ENCODE measurements at places on chromosomes 4 and X. TPM values are rescaled to one million over a fixed set of nuclear protein-coding genes. Genes with fewer than 3 reads are reported as not detected.

DNA sequence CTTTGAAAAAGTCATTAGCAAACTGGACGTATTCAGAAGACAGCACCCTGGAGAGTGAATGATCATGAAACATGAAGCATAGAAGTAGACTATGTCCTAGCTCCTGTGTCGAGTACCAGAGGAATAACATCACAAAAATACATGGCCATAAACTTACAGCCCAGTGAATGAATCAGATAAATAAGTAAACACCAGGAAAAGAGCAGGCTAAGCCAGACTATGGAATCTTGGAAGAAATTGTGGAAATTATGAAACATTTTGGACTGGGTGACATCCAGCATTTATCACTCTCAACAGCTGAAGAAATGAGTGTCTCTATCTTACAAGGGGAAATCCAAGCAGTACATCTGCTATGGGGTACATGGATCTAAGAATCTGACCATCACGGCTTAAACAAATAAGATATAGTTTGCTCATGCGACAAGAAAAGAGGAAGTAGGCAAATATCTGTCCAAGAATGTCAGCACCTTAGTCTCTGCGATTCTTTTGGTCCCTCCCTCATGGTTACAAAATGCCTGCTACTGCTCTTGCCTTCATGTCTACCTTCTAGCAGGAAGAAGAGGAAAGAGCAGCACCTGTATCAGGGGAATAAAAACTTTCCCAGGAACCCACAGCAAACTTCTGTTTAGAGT is 481.5 kb downstream of the BCOR start:
- DNase-seq: no peak

DNA sequence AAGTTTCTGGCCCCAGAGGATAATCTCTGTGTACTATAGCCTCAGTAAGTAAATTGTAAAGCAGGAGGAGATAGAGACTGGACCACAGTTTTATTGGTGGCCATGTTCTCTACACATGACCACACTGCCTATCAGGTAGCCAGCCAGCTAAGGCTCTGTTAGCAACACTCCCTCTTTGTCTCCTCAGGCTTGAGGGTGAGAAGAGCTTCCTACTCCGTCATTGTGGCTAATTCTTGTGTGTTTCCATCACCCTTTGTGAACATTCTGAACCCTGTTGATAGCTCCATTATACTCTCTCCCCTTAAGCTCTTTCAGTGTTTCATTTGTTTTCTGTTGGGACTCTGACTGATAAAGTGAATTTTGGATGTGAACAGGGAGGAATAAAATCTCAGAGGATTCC is 233.4 kb downstream of the CFAP299 start:
- DNase-seq: no peak

GRCh38 chr4:174058846-174059245 is 224.6 kb downstream of the FBXO8 start:
- DNase-seq: peak; percentile 20

GRCh38 chrX:145910017-145910416 is 92.4 kb downstream of the SLITRK2 start:
- no peak for DNase-seq

- DNase-seq: no peak
These were observed 126.5 kb downstream of the SLIT2 start for GRCh38 chr4:20378181-20378580.

The GPRASP1 gene
- polyA plus RNA-seq: 0.45 TPM

DNA sequence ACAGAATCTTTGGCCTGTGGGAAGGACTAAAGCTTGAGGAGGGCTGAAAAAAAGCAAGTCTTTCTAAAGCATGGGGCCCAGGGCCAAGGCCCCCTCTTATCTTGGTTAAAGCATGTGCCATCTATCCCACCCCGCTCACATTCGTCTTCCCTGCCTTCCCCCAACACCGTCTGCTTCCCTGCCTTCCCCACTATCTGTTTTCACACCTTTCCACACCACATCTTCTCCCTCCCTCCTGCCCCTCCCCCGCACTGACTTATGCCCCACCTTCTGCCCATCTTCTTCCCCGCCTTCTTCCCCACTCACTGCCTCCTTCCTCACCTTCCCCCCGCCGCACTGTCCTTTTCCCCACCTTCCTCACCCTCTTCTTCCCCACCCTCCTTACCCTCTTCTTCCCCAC is 890 bp upstream of the NAP1L5 start:
- DNase-seq: no peak

DNA sequence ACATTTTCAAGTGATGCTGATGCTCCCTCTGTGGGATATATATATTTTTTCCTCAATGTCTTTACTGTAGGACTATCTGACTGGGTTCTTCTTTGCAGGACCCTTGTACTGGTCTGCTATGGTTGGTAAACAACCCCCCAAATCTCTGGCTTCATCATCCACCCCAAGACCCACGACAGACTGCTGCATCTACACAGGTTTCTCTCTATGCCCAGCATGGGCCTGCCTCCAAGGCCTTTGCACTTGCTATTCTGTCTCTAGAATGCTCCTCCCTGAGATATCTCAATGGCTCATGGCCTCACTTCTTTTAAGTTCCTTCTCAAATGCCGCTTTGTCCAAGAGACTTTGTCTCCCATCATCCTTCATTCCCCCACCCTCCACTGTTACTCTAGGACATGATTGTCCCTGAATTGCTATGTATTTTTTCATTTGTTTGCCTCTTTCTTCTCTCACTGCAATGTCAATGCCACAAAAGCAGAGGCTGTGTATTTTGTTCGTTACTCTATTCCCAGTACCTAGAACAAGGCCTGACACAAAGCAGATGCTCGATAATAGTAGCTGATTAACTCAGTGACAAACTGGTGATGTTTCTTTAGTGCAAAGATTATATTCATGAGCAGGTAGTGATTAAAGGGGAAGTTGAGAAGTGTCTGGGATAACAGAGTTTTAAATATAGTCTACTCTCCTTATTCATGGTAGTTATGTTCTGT is 6.6 kb downstream of the EVC start:
- no peak for DNase-seq

GRCh38 chr4:112766422-112766821 is 129.5 kb downstream of the LARP7 start:
- peak; percentile 75 for DNase-seq

GRCh38 chrX:65407157-65407626 is 127.4 kb downstream of the LAS1L start:
- DNase-seq: peak; percentile 22

The OPRPN gene
- not detected for polyA plus RNA-seq

GRCh38 chr4:153198719-153199118 is 5.5 kb upstream of the TRIM2 start:
- DNase-seq: peak; percentile 10

DNA sequence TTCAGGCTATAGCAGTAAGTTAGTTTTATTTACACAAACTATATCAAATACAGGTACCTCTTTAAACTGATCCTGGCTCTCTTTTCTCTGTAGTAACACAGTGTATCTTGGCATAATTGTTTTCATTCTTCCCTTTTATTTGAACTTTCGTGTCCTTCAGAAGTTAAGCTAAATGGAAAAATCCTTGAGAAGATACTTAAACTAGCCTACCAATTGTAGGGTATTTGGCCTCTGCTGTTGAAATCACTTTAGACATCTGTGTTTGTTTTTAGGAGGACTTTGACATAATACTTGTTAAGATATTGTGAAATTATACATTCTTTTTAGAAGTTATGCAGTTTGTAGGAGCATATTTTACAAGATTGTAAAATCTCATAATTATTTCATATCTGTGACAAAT is 90.3 kb upstream of the GK2 start:
- DNase-seq: no peak

GRCh38 chr4:6854098-6854744 is 55.4 kb upstream of the TBC1D14 start:
- DNase-seq: no peak

The ZNF157 gene
- polyA plus RNA-seq: not detected

The EREG gene
- 1.6 TPM for polyA plus RNA-seq

- DNase-seq: peak; percentile 68
These were observed 11.1 kb downstream of the TXLNG start for GRCh38 chrX:16797358-16797757.

The MRFAP1L1 gene
- polyA plus RNA-seq: 43.9 TPM

DNA sequence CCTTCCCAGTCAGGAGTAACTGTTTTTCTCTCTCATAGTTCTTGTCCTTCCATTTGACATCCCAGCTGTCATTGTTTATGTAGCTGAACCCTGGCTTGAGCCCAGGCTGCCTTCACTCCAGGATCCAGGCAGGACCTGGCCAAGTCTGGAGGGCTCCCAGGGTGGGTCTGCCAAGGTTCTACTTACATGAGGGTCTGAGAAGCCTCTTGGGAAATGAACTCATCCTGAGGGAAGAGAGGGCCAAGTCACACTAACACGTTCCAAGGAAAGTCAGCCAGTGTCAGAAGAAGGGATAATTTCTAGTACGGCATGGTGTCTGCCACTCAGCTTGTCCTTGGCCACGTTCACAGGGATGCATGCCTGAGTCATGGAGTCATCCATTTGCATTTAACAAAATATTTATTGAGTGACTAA is 54.8 kb upstream of the SRD5A3 start:
- DNase-seq: peak; percentile 36

The OTC gene
- not detected for polyA plus RNA-seq

The TMEM271 gene
- polyA plus RNA-seq: not detected

The SLITRK4 gene
- polyA plus RNA-seq: not detected

The OFD1 gene
- polyA plus RNA-seq: 9.6 TPM

DNA sequence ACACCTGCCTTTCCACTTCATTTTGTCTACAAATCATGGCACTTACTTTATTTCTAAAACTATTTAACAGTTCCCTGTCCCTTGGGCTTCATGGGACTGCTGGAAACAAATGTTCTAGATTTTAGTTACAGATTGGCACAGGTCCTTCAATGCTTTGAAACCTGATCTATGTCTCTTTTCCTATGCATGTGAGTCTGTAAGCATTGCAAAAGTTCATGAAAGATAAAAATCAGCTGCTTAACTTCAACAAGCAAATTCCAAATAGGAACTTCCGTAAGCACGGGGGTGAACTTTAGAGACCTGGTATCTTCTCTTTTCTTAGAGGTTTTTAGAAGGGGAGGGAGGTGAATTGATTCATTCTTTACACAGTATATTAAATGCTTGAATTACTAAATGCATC is 9.5 kb downstream of the LGI2 start:
- no peak for DNase-seq

The AKAP4 gene
- not detected for polyA plus RNA-seq

DNA sequence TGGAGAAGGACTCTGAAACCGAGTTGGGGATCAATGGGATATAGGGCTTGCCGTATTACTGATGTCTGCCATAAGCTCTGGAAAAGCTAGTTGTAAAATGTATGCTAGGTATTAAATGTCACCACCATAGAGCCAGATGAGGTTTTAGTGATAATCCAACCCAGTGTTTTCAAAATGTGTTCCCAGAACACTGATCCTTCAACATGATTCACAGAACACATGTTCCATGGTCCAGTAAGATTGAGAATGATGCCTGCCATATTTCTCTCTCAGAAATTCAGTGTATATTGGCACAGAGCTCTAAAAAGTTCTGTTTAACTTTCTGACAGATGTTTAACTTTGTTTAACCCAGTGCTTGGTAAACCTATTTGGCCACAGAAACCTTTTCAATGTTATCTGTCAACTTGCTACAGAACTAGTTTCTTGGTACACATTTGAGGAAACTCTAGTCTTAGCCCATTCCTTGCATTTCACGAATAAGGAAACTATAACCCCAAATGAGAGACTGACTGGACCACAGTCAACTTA is 160.2 kb downstream of the PALLD start:
- DNase-seq: no peak

The PGM2 gene
- polyA plus RNA-seq: 12.5 TPM

DNA sequence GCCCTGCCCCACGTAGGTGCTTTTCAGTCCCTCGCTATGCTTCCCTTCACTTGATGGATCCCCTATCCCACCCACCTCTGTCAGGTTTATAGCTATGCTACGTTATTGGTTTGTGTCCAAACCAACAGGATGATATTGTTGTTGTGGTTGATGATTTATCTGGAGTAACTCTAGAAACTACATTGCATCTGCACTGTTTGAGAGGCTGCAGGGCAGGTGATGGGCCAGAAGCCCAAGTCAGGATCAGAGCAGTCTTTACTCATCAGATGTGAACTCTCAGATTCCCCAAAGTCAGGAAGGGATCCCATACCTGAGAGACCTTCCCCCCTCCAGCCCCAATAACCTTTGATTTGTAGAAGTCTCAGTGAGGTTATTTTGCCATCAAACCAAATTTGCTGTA is 34.7 kb downstream of the ARX start:
- DNase-seq: no peak

DNA sequence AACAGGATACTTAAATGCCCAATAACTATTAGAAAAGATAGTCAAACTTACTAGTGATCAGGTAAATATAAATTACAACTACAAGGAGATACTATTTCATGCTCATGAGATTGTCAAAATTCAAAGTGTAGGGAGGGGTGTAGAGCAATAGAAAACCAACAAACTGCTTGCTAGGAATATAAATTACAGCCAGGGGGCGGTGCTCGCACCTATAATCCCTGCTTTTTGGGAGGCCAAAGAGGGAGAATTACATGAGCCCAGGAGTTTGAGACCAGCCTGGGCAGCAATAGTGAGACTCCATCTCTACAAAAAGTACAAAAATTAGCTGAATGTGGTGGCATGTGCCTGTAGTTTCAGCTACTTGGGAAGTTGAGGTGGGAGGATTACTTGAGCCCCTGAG is 556.5 kb upstream of the NR3C2 start:
- peak; percentile 56 for DNase-seq

The PRDX4 gene
- polyA plus RNA-seq: 696 TPM

The CPZ gene
- 19.0 TPM for polyA plus RNA-seq

- no peak for DNase-seq
These were observed 515.4 kb downstream of the ZNF674 start for GRCh38 chrX:46029777-46030176.

The NMU gene
- polyA plus RNA-seq: 0.61 TPM

DNA sequence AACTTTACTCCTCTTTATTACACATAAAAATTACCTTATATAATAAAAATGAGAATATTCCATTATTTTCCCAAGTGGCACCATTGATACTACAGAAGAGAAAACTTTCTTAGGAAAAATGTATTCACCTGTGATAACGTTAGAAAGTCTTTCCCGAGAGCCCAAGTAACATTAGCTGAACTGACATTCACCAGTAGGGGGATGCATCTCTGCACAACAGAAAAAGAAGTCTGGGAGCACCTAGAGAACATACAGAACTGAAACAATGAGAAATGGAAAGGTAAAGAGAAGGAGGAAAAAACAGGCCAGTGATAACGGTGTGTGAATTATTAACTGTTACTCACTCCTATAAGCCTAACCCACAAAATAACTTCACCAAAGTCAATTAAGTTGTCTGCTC is 423.3 kb downstream of the CENPC start:
- no peak for DNase-seq

- no peak for DNase-seq
These were observed 57.9 kb downstream of the CCKAR start for GRCh38 chr4:26432419-26432818.

- no peak for DNase-seq
These were observed 468.3 kb upstream of the BOD1L1 start for GRCh38 chr4:14095831-14096230.
